ENCODE measurements at places on chromosomes 16 and 17. TPM values are rescaled to one million over a fixed set of nuclear protein-coding genes. Genes with fewer than 3 reads are reported as not detected.

Gene GRAP
- total RNA-seq, result 26.5 TPM

Gene TMIGD1
- total RNA-seq, result not detected

DNA sequence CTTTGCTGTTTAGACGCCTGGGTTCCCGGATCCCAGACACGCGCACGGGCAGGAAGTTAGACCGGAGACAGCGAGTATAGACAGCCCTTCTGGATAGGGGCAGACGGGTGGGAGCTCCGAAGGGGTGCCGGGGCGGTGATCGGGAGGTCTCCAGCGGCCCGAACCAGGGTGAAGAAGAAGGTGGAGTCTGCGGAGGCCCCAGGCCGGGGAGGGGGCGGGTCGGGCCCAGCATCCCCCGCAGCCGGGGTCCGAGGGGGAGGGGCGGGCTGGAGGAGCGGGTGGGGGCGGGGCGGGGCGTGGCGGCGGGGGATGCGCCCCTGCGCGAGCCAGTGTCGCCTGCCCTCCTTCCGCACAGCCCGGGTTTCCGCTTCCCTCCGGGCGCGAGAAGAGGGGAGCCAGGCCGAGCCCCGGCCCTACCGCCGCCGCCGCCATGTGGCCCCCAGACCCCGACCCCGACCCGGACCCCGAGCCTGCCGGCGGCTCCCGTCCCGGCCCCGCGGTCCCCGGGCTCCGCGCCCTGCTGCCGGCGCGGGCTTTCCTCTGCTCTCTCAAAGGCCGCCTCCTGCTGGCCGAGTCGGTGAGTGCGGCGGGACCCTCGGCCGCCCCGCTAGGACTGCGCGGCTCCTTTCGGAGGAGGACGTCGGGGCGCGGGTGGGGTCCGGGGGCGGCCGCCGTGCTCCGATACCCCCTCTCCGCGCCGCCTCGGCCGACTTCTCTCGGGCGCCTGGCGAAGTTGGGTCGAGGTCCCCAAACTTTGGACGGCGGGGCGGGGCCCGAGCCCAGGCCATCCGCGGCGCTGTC lies at the start of gene CMTM3:
TSS of gene CMTM3 (plus strand) at position 329 of the 801 bp plus-strand sequence. CDS start at position 431, 102 bp downstream.
- peak; percentile 49 for DNase-seq

DNA sequence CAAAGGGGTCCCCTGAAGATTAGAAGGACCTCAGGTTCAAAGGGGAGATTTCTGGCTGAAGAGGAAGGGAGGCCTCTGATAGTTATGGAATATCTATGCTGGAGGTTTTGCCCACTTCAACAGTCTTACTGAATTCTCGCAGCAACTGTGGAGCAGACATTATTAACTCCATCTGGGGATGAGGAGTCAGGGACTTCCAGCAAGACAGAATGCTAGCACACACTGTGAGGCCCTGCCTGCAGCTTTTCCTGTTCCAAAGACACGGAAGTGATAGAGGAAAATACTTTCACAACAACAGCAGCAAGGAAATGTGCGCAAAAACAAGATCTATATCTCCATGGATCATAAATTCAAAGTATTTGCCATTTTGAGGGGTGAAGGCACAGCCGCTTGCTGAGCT lies 72.8 kb downstream of the RPH3AL start:
- DNase-seq, result no peak

DNA sequence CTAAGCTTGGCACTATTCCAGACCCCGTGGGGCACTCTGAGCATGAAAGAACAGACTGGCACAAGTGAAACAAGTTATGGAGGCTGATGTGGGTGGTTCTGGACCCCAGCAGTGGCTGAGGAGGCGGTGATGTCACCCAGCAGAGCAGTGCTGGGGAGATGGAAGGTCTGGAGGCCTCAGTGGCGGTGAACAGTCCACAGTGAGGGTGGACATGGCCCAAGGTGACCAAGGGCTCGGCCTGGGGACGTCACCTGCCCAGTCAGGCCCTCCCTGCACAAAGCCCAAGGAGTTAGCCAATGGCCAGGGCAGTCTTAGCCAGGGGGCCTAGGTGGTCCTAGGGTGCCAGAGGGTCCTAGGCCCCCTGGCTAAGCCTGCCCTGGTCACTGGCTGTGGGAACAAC lies 24.5 kb downstream of the SMPD3 start:
- DNase-seq, result no peak

- DNase-seq, result peak; percentile 38
Measured at GRCh38 chr17:72719578-72720493, 372.7 kb downstream of the SLC39A11 start.

Gene CACNG3
- not detected for total RNA-seq

Gene ERN2
- total RNA-seq, result not detected

DNA sequence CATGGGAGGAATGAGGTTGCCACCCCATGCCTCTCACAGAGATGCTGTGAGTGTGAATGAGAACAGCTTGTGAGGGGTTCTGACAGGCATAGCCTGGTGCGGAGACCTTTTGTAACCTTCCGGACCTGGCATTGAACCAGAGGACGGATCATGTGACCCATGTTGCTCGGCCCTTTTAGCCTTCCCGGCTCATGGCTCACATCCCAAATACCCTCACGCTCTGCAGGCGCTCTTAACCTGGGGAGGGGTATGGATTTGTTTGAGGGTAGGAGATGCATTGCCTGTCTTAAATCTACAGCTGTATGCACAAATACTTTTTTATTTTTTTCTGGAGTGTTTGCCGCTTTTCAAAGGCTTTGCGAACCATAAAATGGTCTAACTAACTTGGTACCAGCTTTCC lies 102.4 kb upstream of the CRHR1 start:
- DNase-seq, result no peak

DNA sequence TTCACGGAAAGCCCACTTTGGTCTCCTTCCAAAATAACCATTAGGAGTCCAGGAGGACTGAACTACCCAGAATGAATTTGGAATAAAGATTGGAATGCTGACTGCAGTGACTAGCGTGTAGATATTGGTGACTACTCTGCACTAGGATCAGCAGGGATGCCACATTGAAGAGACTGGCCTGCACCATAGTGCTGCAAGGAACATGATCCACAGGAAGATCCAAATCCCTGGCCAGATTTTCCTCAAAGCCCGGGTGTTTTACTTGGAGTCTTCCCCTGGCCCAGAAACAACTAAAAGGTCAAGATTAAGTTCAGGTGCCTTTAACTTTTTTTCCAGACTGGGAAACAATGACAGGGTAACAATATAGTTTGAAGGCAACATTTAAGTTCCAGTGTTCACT lies 870.4 kb downstream of the CDH8 start:
- no peak for DNase-seq

GRCh38 chr16:25626172-25626571 lies 65.6 kb upstream of the HS3ST4 start:
- DNase-seq, result no peak

GRCh38 chr17:77610518-77610893 lies 348.0 kb upstream of the TNRC6C start:
- DNase-seq, result no peak

Gene WFIKKN2
- not detected for total RNA-seq

GRCh38 chr16:76461836-76462235 lies 184.6 kb downstream of the CNTNAP4 start:
- no peak for DNase-seq

DNA sequence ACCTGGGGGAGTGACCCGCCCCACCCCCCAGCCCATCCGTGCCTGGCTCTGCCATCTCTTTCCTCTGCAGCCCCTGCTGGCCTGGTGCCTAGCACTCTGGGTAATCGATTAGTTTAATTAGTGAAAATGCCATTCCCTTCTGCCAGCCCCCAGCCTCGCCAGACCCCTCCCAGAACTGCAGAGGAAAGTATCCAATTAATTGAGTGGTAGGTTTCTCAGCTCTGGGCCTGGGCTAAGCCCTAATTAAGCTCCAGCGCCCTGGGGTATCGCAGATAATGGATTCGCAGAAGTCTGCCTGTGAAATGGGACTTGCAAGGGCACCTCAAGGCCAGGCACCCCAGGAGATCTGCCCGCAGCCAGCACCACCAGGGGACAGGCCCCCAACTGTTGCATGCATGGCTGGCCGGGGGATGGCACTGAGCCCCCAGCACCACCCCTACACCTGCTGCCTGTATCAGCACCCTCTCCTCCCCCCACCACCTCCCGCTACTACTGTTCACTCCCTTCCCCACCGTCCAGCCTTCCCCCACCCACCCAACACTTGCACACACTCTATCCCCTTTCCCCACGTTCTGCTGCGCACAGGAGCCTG lies 19.7 kb upstream of the SPPL2C start:
- no peak for DNase-seq

Gene YBX2
- 0.40 TPM for total RNA-seq

DNA sequence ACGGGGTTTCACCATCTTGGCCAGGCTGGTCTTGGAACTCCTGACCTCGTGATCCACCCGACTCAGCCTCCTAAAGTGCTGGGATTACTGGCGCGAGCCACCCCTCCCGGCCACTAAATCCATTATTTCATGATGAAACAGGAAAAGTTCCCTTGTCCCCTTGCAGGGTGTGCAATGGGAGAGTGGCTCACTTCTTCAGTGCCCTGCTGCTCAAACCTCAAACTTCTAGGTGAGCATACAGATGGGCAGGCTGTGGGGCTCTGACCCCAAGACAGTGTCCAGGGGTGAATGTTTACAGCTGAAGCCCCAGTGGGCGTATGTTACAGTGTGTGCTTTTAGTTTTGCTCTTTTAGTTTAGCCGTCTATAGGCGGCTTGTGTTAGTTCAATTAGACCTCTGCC lies 34.7 kb downstream of the GJC1 start:
- DNase-seq, result no peak

Gene C16orf86
- 6.7 TPM for total RNA-seq

Gene ERCC4
- 11.6 TPM for total RNA-seq

DNA sequence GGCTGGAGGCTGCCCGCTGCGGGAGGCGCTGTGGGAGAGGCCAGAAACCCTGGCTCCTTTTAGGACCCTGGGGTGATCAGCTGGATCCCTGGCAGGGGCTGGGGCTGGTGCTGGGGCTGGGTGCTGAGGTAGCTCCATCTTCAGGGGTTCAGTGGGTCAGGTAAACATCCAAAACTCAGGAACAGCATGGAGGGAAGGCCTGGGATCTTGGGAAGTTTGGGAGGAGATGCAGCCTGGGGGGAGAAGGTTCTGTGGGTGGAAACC lies 21.0 kb downstream of the ADGRG5 start:
- DNase-seq, result no peak

DNA sequence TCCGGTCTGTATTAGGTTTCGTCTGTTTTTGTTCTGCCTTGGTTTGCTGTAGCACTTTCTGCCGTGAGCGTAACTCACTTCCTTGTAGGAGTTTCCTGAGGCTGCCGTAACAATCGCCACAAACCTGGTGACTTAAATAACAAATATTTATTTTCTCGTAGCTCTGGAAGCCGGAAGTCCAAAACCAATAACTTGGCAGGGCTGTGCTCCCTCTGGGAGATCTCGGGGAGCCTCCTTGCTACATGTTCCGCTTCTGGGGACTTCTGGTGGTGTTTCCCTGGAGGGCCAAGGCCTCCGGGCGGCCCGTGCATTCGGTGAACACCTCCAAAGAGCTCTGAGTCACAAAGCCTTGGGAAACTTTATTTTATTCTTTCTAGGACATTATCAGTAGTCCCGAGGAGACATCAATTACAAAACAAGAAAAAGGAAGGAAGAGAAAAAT lies 6.8 kb upstream of the WDR45B start:
- DNase-seq, result no peak

DNA sequence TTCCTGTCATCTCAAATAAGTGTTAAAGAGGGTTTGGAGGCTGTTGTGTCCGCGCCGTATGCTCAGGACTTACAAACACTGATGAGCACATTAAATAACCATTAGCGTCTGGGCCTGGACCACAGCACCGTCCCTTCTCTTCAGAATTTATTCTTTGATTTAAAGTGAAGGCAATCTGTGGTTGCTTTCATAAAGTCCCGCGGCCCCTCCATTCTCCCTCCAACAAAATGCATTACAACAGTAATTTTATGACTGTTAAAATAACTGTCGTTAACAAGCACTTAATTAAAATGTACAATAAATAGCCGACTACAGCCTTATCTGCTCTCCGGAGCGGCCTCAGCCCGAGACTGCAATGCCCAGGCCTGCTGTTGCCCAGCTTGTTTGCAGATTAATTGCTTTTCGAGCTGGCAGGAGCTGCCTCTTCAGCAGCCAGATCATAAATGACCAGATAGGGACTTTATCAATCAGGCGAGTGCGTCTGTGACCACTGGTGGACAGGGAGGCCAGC lies 30.6 kb upstream of the IRX3 start:
- no peak for DNase-seq

DNA sequence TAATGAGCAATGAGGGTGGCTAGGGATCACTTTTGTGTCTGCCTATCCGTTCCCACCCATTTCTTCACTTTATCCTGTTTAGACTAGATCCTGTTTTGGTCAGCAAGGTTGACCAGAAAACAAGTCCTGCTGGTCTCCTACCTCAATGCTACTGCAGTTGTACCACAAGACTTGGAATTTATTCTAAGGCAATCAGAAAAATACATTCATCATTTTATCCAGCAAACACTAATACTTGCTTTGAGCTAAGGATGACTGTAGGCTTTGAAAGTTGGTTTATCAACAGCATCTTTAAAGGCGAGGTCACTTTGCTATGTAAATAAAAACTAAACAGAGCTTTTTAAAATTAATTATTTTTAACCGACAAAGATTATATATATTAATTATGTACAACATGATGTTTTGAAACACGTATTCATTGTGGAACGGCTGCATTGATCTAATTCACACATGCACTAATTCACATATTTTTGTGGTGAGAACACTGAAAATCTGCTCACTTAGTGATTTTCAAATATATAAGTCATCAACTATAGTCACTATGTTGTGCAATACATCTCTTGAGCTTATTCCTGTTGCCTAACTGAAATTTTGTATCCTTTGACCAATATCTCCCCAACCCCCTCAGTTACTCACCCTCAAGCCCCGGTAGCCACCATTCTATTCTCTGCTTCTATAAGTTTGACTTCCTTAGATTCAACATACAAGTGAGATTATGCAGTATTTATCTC lies 125.9 kb upstream of the HS3ST3A1 start:
- no peak for DNase-seq

GRCh38 chr17:42459801-42460281 lies 1.2 kb downstream of the ATP6V0A1 start:
- DNase-seq, result no peak

Gene KCNJ18
- not detected for total RNA-seq

Gene ASIC2
- total RNA-seq, result not detected

DNA sequence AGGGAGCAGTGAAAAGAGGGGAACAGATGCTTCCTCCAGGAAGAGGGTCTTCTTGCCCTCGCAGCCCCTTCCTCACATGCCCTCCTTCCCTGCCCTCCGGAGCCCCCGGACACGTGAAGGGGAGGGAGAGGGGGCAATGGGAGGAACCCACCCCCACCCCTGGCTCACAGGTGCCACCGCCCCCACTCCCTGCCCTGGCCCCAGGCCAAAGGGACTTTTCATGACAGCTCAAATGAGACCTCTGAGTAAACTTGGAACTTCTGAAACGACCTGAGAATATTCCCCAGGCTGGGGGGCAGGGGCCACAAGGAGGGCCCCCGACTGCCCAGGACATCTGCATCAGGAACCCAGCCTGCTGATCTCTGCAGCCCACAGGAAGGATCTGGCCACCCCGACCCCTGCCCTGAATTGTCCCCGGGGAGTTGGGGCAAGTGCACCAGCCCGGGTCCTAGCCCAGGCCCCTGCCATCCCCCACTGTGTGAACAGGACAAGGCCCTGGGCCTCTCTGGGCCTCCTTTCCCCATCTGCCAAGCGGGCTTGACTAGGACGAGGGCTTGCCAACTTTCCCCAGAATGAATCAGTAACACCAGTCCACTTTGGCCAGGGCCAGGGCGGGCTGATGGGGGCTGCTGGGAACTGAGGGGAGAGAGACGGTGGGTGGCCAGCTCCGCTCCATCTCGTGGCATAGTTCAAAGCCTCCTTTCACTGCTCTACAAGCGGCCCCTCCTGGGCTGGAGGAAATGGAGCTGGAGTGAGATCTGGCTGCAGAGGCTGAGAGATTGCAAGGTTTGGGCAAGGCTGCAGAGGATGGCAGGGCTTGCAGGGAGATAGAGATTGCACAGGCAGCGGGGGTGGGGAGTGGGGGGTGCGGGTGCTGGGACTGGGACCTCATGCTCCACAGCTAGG lies 3.8 kb downstream of the IL21R start:
- no peak for DNase-seq

Gene CSH2
- total RNA-seq, result not detected
